ENCODE measurements at places on chromosomes 4 and X. TPM values are rescaled to one million over a fixed set of nuclear protein-coding genes. Genes with fewer than 3 reads are reported as not detected.

DNA sequence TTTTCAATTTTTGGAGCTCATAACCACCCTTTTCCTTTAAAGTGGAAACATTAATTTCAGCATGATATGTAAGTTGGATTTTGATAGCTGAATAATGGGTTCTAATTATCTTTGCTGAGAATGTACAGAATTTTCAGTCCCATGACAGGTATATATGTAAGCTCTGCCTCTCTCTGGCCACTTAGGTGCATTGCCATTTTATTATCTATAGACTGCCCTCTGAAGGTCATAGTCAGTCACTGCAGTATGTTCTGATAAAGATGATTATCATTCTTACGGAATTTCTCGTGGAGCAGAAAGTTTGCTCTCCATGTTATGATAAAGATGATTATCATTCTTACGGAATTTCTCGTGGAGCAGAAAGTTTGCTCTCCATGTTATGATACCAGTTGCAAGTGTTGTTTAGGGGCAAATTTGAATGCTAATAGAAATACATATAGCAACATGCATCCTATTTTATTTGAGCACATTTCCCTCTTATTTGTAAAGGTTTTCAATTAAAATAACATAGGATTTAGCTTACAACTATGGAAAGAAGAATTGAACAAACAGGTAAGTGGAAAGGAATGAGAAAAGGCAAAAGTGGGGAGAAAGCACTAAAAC is 10.4 kb downstream of the AFP start:
- no peak for DNase-seq

GRCh38 chrX:34634349-34634748 is 22.7 kb downstream of the TMEM47 start:
- DNase-seq = no peak

DNA sequence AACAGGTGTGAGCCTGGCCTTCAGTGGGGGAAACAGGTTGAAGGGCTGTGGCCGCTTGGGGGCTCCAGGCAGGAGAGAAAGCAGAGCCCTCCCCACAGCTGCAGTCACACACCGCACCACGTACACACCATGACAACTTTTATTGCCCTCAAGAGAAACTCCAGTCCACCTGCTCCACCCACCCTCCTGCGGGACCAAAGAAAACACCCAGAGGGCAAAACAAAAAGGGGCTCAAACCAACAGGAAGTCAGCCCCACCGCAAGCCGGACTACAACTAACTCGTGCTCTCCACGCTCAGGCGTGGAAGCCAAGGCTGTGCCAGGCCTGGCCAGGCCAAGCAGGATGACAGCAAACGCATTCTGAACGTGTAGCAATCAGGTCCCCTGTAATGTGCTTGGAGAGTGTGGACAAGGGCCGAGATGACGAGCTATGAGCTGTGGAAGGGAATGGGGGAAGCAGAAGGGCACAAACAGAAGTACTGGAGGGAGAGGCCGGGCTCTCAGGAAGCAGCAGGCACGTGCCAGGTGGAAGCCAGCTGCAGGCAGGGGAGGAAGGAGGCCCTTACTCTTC is 12.7 kb downstream of the SLC6A8 start:
- DNase-seq = no peak

GRCh38 chr4:12689457-12689856 is 794.7 kb downstream of the RAB28 start:
- DNase-seq = no peak

DNA sequence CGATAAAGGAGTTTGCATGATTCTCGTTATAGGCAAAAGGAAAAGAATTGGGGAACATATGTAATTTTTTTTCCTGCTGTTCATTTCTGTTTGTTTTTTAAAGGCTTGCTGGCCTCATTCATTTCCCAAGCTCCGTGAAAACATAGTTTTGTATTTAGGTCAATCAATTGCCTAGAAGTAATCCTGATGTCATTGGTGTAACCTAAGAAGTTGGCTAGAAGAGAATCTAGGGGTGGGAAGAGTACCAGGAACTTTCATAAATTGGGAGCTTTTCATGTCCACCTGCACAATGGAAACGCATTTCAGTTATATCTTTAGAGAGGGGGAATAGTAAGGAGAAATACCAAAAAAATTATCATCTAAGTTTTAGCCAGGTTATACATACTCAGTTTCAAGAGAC is 3.8 kb downstream of the RAPGEF2 start:
- DNase-seq = no peak

GRCh38 chr4:80219301-80220025 is 22.2 kb downstream of the PRDM8 start:
- DNase-seq = no peak

DNA sequence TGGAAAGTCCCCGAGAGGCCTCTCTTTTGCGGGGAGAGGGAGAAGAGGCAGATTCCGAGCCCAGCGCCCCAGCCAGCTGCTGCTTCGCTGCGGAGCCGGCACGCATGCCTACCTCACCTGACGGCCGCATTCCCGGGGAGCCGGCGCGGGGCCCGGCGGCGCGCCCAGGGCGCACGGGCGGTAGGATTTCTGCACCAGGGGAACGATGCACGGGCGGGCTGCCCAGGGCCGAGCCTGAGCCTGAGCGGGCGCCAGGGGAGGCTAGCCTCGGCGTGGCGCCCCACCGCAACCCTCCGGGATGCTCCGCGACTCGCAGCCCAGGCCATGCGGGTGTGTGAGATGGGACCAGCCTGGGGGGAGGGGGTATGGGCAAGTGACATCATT is 81.3 kb upstream of the SCML1 start:
- no peak for DNase-seq

Gene THAP9
- total RNA-seq = 2.3 TPM

DNA sequence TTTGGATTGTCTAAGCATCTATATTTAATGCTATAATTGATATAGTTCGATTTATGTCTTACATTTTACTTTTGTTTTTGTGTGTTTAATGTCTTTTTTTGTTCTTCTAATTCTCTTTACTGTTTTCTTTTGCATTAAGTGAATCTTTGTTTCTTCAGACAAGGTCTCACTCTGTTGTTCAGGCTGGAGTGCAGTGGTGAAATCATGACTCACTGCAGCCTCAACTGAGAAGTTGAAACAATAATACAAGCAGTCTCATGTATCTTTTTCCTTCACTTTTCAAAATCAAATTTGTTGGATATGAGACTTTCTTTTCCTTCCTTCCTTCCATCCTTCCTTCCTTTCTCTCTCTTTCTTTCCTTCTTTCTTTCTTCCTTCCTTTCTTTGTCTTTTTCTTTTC is 1401.6 kb downstream of the ADGRL3 start:
- no peak for DNase-seq

Gene FAM13A
- total RNA-seq = 41.9 TPM

DNA sequence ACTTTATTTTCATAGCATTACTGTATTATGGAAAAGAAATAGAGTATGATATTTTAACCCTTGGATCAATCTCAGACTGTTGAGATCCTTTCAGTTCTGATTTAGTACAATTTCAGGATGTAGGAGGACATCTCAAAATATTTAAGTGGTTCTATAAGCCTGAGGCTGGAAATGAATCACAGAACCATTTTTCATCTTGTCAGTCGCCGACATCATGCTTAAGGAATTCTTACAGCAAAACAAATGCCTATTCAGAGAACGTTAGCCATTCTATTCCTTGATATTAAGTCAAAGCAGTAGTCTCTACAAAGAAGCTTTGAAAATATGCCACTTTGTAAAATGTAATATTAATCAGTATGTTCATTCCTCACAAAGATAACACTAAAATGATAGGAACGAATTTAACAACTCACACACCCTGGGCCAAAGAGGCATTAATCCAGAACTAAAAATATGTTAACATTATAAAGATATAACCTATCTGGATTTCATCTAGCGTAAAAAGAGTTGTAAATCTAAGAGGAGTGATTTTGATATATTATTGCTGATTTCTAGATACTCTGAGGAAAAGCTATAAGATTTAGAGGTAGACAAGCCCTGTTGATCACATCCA is 152.0 kb downstream of the GASK1B start:
- peak; percentile 65 for DNase-seq

GRCh38 chr4:1172971-1173757 is 781 bp upstream of the SPON2 start:
- peak; percentile 76 for DNase-seq

DNA sequence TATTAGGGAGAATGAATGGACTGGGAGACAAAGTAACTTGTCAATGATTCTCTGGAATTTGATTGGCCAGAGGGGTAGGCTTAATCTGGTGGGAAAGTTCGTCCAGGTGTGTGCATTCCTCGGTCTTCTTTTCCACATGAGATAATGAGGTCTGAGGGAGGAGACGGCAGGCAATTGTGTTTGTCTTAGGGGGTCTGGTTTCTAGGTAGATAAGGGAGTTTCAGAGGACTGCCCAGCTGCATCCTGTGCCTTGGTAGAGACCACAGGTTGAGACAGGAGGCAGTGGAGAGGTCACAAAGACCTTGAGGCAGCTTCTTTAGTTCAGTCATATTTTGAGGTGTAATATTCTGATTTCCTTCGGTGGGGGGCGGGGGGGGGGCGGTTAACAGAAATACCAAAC is 4.3 kb downstream of the MGST2 start:
- no peak for DNase-seq

Gene TCEAL6
- 2.1 TPM for total RNA-seq

DNA sequence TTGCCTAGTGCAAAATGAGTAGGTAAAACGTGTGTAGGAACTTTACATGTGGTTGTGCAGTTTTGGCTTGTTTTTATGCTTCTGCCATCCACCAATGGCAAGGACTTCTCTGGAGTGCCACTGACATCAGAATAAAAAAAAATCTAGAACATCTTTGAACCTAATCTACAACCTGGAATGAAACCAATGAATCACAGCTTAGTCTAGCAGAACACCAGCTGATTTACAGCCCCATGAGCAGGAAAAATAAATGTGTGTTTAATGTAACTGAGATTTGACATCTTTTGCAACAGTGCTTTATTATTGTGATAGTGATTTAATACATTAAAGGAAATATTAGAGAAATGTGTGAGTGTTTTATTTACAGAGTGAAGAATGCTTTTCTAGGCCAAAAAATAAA is 995.1 kb downstream of the PCDH7 start:
- no peak for DNase-seq

DNA sequence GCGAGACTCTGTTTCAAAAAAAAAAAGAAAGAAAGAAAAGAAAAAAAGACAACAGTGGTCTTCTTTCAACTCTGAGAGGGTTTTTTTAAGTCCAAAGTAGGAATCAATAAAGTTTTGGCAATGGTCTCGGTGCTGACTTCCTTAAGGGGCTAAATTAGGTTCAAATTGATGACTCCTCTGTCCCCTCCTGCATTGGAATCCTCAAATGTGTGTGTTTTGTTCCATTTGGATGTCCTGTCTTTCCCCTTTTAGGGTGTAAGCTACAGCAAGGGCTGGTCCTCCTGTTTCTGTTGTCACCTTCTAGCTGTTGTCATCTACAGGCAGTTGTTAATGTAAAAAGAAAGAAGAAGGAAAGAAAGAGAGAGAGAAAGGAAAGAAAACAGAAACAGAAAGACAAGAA is 84.3 kb upstream of the PLAC1 start:
- DNase-seq = no peak

Gene GLA
- total RNA-seq = 30.2 TPM
